ENCODE measurements at places on chromosomes 1 and 21.

- peak; percentile 11 for DNase-seq
These were observed 7.1 kb upstream of the ADAM30 start for GRCh38 chr1:119903443-119903835.

- DNase-seq = no peak
These were observed 89.0 kb downstream of the NFIA start for GRCh38 chr1:61171346-61171745.

- peak; percentile 40 for DNase-seq
These were observed 780 bp downstream of the YTHDF2 start for GRCh38 chr1:28737307-28738132.

DNA sequence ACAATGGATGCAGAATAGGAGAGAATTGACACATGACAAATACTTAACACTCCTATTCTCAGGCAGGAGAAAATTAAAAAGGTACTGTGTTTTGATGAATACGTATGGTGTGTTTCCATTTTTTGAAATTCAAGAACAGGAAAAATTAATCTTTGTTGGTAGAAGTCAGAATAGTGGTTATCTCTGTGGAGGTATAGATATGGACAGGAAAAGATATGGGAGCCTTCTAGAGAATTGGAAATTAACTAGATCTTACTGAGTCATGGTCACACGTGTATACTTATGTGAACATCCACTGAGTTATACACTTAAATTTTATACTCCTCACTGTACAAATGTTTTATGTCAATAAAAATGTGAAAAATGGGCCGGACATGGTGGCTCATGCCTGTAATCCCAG lies 9.9 kb upstream of the TUT4 start:
- no peak for DNase-seq

DNA sequence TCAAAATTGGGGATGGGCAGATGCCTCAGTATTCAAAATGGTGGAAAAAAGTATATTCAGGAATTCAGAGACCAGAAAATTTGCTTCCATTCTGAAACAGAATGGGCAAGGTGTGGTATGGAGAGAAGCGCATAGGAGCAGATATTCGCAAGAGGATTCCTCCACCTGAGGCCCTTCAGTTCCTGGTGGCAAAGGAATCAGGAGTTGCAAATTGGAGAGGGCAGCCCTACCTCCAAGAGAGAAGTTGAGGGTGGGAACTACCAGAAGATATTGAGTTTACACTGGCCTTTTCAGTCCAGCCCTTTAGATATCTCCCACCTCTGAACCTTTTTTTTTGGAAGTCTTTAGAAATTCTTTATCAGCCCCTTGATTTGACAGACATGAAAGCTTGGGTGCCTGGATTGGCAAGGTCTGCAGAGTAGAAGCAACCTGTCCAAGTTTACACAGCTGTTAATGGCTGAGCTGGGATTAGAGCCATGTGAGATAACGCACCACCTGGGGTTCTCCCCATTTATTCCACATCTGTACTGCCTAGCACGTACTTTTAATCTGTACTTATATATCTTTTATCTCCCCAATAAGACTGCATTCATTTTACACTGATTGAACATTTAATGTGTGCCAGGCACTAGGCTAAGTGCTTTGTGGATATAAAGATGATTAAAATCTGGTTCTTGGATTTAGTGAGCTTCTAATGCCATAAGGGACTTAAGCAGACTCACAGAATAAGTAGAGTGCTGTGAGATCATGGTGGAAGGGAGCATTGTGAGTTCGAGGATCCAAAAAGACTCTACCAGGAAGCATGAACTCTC lies 99.5 kb downstream of the NGF start:
- no peak for DNase-seq

DNA sequence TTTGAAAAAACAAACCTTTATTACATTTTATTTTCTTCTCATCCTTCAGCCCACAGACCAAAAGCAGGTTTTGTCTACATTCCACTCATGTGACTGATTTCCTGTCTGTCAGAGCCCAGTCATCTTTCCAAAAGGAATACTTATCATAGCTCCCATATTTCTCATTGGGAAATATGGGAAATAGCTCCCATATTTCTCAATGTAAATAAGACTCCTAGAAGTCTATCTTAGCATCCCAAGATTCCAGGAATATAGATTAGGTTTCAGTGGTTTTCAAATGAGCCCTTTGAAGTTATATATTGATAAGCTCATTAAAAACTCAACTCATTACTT lies 19.1 kb upstream of the NRDC start:
- DNase-seq = peak; percentile 90

DNA sequence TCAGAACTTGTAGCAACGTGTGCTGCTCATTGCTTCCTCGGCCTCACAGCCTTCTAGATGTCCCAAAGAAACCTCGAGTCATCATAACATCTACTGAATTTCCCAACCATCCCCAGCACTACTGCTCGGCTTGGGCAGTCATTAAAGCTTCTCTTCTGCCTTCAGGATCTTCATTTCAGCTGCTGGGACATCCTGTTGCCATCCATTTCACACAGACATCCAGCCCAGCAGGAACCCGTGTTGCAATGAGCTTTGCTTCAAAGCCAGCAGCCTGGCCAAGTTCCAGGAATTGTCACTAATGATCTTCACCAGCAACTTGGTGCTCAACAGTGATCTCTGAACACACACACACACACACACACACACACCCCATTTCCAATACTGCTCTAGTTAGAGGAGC lies 18.5 kb downstream of the WLS start:
- peak; percentile 80 for DNase-seq

DNA sequence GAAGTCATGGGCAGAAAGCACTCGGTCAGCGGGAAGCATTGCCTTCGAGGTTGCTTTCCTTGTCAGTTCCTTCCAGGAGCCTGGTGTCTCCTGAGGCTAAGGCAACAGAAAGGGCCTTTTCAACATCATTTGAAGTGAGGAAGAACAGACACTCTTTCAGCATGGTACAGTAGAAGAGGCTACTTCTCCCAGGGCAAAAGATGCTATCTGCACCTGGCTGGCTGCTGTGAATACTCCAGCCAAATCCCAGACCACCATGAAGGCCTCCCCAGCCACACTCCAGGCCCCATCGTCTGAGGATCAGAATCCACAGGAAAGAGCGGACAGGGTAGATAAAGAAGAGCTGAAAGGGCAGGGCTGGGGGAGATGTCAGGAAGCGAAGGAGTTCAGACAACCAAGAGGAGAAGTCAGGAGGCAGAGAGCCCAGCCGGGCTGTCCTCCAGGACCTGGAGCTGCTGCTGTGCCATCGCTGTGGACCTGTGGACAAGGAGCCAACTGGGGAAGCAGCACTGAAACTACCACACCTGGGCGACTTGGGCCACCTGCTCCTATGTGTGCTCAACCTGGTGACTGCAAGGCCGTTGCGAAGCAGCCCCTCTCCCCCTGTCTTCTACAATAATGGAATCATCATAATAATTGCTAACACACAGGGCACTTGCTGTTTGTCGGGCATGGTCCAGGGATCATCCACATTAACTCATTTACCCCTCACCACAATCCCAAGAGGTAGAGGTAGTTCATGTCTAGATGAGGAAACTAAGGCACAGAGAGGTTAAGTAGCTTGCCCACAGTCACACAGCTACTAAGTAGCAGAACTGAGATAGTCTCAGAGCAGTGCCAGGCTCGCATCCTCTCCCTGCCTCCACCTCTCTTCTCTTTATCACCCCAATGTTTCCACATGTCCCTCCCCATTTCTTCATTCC lies 88.0 kb upstream of the ZBTB40 start:
- DNase-seq = no peak

DNA sequence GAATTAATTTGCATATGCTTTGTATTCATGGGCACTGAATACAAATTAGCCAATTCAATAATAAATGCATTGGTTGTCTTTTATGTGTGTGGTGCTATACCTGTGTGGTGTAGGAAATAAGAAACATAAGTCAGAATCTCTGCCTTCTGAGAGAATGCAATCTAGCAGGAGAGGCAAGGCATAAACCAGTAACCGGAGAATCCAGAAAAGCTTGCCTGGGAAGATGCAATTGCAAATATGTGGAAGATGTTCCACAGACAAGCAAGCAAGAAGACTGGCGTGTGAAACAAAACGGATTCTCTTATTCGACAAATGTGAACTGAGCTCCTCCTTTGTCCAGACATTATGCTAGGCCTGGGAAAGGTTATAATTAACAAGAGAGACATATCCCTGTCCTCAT lies 134.3 kb downstream of the NR5A2 start:
- no peak for DNase-seq

- no peak for DNase-seq
These were observed 13.8 kb downstream of the CLDN14 start for GRCh38 chr21:36466061-36466511.

DNA sequence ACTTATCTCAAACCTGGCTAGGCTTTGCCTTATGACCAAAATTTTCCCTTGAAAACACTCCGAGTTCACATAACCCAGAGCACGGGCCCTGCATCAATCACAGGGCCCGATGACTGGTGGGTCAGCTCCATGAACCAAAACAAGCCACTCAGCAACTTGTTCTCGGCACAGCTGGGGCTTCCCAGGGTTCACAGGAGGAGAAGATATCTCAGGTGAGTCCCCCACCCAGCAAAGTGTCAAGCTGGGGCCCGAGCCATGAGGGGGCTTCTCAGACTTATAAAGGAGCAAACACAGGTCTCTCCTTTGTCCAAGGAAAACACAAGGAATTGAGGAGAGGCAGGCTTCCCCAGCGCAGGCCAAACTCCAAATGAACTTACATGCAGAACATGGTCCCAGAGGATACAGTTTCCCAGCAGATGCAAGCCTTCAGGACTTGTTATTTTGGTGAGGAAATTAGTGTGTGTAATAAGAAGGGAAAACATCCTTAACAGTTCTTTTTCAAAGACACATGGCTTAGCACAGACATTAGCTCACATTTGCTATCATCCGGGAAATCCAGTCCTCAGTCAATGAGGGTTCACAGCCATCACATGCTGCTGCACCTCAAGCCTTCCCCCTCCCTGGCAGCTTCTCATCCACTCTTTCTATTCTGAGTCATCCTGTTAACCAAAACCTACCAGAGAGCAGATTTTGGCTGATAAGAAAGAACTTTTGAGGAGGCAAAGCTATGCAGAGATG lies 98.1 kb upstream of the NFIA start:
- peak; percentile 45 for DNase-seq

- DNase-seq = no peak
These were observed 769 bp downstream of the SV2A start for GRCh38 chr1:149916898-149917252.

GRCh38 chr1:178986204-178986603 lies 39.5 kb upstream of the FAM20B start:
- no peak for DNase-seq

GRCh38 chr1:41537788-41538351 lies 53.4 kb upstream of the EDN2 start:
- DNase-seq = peak; percentile 92

DNA sequence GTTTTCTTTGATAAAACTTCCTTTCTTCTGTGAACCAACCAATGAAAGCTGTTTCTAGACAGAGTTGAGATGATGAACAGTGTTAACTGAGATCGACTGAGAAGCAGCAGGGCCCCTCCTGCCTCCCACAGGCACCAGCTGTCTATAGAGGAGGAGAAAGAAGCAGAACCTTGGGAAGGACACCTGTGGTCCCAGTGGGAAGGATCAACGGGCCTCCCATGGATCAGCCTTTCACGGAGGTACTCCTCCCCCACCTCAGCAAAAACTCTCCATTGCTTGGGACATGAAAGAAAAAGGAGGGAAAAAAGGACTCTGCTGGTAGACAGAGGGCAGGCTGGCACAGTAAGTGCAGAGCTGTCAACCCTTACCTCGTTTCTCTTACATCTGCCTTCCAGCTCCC lies 40.5 kb downstream of the PLPPR5 start:
- no peak for DNase-seq

GRCh38 chr1:20948101-20948500 lies 161.0 kb upstream of the HP1BP3 start:
- DNase-seq = no peak

GRCh38 chr1:88608139-88608943 lies 75.7 kb upstream of the PKN2 start:
- peak; percentile 38 for DNase-seq

DNA sequence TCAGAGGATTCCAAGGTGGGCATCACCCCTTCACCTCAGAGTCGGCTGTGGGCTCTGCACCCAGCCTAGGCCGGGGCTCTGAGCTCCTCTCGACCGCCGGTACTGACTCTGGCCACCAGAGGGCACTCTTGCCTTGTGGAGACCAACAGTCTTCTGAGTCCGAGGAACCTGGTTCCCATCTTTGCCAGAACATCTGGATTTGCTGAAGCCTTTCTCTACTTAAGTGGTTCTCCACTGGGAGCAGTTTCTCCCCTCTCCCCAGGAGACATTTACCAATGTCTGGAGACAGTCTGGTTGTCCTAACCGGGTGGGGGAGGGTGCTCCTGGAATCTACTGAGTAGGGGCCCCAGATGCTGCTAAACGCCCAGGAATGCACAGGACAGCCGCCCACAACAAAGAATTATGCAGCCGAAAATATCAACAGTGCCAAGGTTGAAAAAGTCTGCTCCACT lies 9.4 kb downstream of the ETV3L start:
- peak; percentile 76 for DNase-seq
